ENCODE measurements at places on chromosomes 2 and 18. TPM values are rescaled to one million over a fixed set of nuclear protein-coding genes. Genes with fewer than 3 reads are reported as not detected.

Gene SH3RF3
- 10.1 TPM for total RNA-seq

Gene LONRF2
- under 0.01 TPM for total RNA-seq

Gene CYP26B1
- total RNA-seq = 0.51 TPM

Gene SLC14A1
- 31.0 TPM for total RNA-seq

Gene NHEJ1
- total RNA-seq = 20.3 TPM

Gene ST6GAL2
- total RNA-seq = not detected

Gene NXPH2
- not detected for total RNA-seq
